ENCODE measurements at places on chromosomes 4 and X.

DNA sequence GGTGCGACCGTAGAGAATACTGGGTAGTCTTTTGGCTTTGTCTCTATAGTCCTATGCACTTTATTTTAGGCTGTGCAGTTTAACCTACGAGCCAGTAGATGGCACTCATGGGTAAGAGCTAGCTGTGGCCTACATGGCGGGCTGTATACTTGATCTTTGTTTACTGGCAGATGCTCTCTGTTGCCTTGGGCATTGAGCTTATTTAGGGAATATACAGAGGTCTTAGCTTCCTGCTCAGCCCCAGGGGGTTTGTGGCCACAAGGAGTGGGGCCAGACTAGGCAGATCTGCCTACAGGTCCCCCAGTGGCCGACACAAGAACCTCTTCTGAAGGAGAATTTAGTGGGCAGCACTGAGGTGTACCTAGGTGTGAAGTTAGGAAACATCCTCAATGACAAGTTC lies 227.6 kb upstream of the HDX start:
- DNase-seq = no peak

DNA sequence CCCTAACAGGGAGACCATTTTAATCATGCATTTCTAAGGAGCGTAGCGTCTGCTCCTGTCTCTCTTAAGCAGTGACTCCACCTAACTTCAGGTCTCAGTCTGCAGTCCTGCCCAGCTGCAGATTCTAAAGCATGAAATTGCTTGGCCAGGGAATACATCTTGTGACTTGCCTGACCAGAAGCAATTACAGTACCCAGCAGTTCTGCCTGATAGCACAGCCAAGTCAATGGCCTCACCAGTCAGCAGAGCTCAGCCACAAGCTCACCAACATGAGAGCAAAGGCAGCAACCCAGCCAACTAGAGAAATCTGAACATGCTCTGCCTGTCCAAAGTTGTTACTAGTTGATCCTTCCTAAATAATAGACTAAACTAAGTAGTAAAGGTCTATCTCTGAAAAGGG lies 2011.9 kb upstream of the PCDH10 start:
- DNase-seq = no peak

GRCh38 chr4:99305638-99306400 lies 15.0 kb upstream of the ADH1A start:
- no peak for DNase-seq

GRCh38 chr4:93018806-93019205 lies 715.0 kb downstream of the GRID2 start:
- DNase-seq = no peak

GRCh38 chr4:14857981-14858380 lies 144.3 kb upstream of the CPEB2 start:
- no peak for DNase-seq

GRCh38 chr4:139746431-139747171 lies 81.0 kb downstream of the MGST2 start:
- DNase-seq = no peak

GRCh38 chr4:33477715-33478114 lies 2757.5 kb downstream of the PCDH7 start:
- DNase-seq = no peak

GRCh38 chr4:176575141-176575730 lies 217.5 kb downstream of the VEGFC start:
- DNase-seq = no peak

- no peak for DNase-seq
Observed at GRCh38 chr4:88705223-88705622, 7.6 kb upstream of the NAP1L5 start.

GRCh38 chr4:63036159-63036866 lies 1372.9 kb downstream of the TECRL start:
- no peak for DNase-seq

DNA sequence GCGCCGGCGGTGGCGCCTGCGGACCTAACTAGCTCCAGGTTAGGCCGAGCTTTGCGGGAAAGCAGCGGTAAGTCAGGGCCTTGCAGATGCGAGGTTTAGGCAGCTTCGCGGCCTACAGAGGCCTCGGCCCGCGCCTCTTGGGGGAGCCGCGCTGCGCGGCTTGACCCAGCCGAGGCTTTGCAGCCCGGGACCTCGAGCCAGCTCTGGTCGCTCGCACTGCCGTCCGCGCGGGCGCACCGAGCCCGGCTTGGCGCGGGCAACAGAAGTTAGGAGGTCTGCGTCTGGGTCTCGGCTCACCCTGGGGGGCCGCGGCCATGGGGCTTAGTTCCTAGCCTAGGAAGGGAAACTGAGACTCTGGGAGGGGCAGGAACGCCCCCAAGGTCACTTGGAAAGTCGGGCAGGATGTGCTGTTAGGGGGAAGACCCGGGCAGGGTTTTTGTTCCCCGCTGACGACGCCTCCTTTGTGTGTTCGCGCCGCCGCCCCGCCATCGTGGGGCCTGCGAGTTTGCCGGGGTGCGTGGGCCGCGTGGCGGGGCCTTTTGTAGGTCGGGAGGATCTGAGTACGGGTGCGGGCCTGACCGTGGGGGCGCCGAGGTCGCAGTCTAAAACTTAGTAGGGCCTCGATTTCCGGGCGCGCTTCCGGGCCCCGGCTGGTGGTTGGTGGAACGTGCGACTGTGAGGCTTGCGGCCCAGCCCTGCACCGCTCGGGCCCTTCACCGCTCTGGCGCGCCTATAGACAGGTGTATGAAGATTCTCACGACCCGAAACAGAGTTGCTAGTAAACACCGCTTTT lies 482 bp downstream of the RNF4 start:
- DNase-seq = peak; percentile 85

- DNase-seq = no peak
Observed at GRCh38 chr4:74583757-74584156, 138.8 kb downstream of the AREG start.

GRCh38 chrX:154829134-154829533 lies 5.3 kb downstream of the SMIM9 start:
- no peak for DNase-seq

DNA sequence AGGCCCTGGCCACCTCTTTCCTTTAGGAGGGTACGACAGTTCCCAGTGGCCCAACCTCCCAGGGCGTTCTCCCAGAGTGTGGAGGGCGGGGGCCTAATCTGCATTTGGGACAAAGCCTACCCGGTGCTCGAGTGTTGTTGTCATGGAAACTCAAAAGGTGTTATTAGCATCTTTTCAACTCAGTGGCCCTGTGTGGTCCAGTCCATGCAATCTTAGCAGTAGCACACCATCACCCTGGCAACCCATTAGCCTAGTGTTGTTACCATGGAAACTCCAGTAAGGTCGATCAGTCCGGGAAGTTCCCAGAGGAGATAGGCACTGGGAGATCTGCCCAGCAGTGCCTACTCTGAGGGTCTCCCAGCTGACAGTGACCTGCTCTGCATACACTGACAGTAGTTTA lies 20.2 kb downstream of the APLN start:
- DNase-seq = no peak

- DNase-seq = no peak
Observed at GRCh38 chrX:20144491-20144890, 2.9 kb upstream of the EIF1AX start.

DNA sequence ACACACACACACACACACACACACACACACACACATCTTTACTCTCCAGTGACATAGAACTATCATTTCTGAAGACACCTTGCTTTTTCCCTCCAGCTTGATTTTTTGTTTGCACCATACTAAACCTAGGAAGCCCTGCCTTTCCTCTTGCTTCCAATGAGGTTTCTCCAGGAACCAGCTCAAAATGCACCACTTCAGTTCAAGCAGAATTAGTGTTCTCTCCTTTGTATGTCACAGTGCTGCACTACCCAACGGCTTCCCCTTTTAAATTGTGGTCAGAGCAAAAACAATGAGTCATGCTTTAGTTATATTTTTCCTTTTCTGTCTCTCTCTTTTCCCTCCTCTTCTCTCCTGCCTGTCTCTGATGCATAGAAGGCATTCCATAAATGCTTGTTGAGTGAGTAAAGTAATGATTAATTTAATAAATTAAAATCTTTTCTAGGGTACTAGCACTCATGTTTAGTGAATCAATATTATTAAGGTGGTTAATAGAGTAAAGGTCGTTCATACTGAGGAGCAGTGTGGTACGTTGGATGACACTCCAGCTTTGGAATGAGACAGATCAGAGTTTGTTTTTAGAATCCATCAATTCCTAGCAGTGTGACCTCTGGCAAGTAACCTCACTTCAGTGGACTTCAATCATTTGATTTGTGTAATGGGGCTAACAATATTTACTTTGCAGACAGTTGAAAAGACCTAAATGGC lies 5.9 kb downstream of the RTL3 start:
- no peak for DNase-seq

DNA sequence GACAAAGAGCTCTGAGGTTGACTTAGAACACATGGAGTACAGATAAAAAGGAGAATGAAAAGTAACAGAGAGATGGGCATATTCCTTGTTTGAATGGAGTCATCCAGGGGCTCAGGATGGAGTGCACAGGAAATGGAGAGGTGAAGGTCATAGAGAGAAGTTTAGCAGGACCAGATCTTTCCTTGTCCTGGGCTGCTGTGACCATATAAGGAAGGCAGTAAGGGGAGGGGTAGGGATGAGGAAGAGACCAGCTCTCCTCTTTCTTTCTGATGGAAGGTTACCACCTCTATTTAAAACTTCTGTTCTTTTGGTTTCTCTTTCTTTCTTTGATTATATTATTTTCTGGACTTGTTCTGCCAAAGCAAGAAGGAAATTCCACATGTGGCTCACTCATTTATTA lies 27.0 kb downstream of the AR start:
- DNase-seq = no peak

DNA sequence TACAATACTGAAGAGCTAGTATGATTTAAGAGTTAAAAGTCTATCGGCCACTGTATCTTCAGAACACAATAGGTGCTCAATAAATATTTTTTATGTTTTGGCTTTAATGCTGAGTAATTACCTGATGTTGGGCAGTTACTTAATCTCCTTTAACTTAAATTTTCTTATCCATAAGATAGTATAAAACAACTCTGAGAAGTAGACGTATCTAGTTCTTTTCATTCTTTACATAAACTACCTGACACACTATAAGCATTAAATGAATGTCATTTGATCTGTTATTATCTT lies 22.9 kb downstream of the ELF2 start:
- DNase-seq = no peak

- peak; percentile 71 for DNase-seq
Observed at GRCh38 chr4:11428899-11429698, 405 bp upstream of the HS3ST1 start.

GRCh38 chr4:33911959-33912358 lies 2332.4 kb downstream of the ARAP2 start:
- DNase-seq = no peak

- no peak for DNase-seq
Observed at GRCh38 chr4:130080872-130081451, 985.0 kb downstream of the C4orf33 start.

- DNase-seq = no peak
Observed at GRCh38 chr4:42088386-42088785, 64.1 kb downstream of the BEND4 start.

DNA sequence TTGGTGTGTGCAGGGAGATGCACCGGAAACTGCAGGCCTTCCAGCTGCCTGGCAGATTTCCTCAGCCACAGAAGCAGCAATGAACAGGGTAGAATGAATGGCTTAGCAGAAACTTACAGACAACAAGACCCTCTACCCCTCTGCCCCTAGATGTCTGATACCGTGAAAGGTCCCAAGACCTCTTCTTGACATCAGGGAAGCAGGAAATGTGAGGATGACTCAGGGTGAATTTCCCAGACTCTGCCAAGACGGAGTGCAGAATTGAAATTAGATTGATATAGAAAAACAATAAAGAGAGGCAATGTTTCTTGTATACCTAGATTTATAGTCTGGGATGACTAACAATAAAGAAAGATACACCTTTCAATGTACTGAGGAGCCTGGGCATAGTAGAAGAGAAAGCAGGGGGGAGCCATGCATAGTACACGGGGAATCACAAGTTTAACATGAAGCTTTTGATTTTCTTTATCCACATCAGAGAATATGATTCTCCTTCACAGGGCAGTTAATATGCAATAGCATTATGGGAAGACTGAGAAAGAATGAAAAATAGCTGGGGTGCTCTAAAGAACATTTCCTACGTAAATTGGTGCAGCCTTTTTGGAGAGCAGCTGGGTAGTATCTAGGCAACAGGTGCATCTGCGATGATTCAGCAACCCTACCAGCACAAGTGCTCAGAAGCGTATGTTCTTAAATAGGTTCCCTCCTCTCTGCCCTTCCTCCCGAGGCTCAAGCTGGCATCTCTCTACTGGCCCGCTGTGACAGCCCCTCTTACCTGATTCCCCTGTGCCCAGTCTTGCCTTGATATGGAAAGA lies 18.3 kb upstream of the CXCR3 start:
- no peak for DNase-seq

- no peak for DNase-seq
Observed at GRCh38 chr4:142262956-142263355, 583.1 kb downstream of the INPP4B start.

DNA sequence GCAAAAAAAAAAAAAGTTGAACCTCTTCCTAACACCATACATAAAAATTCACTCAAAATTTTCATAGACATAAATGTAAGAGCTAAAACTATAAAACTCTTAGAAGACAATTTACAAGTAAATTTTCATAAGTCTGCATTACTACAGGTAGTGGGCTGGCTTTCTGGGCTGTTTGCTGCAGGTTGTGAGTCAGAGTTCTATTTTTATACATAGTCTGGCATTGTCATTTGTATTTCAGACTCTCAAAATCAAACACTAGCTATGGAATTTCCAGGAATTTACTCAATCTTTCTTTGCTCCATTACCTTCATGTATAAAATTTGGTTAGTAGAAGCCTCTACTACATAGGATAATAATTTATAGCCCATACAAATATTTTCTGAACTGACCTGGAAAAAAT lies 227.2 kb downstream of the COX18 start:
- no peak for DNase-seq

GRCh38 chr4:40038977-40039376 lies 17.7 kb upstream of the N4BP2 start:
- DNase-seq = no peak

GRCh38 chr4:102169345-102169744 lies 175.9 kb downstream of the SLC39A8 start:
- no peak for DNase-seq

Data from stimulated activated CD4-positive, alpha-beta T cell treated with anti-CD3 and anti-CD28 coated beads, Interleukin-15, amount 100 ng/mL, for 24 hours (primary cell).